Stimulated activated CD4-positive, alpha-beta T cell treated with anti-CD3 and anti-CD28 coated beads, TNF-alpha, amount 100 ng/mL, for 48 hours (primary cell): ENCODE measurements at places on chromosomes 6 and 20.

DNA sequence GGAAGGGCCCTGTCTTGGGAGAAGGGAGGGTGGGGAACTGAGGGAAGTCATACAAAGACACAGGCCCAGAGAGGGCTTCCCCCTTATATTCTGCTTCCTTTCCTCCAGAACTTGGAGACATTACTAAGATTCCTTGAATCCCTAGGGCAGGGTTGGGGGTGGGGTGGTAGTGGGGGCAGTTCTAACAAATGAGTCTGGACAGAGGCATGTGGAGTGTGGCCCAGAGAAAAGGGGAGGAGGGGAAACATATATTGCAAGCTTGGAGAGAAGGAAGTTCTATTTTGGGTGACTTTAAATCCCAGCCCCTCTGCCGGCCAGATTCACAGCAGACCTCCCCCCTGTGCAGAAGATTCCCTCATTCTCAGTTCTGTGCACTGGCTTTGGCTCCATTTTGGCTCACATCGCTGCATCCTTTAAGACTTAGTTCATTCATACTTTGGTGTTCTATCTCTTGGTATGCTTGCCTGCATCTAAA is 43.7 kb downstream of the DAAM2 start:
- no peak for DNase-seq

- DNase-seq: no peak
Observed at GRCh38 chr6:158620963-158621693, 23.4 kb downstream of the DYNLT1 start.

DNA sequence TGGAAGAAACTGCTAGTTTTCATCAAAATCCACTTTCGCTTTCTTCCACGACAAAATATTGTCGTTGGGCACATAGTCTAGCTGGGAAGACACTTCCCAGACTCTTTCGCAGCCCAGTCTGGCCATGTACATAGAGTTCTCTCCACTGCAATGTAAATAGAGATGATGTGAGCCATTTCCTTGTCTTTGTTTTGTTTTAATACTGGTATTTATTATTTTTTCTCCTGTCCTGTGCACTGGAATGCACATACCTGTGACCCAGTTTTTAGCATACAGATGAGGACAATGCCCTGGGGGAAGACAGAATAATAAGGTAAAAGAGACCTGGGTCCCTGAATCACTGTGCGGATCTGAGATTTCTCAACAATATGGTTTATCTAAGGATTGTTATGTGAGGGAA is 149.5 kb upstream of the BMP5 start:
- DNase-seq: no peak

DNA sequence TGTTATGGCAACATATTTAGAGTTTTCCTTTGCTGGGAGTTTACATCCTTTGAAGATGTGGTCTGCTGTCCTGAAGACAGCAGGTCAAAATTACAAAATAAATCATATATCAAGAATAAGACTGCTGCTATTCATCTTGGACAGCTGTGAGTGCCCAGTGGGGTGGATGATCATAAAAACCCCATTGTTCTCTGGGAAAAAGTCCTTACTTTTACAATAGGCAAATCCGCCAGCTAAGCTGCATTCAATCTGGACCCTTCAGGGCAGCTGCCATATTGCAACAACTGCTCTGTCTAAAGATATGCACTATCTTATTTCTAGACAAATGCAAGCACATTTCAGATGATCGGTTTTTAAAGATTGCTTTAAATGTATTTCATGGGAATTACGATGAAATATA is 19.4 kb downstream of the CASS4 start:
- no peak for DNase-seq

- DNase-seq: no peak
Observed at GRCh38 chr6:169320013-169320412, 66.4 kb upstream of the THBS2 start.

- DNase-seq: peak; percentile 13
Observed at GRCh38 chr6:24666097-24666640, 530 bp downstream of the TDP2 start.

- DNase-seq: no peak
Observed at GRCh38 chr6:161890832-161891297, 617.0 kb upstream of the AGPAT4 start.

DNA sequence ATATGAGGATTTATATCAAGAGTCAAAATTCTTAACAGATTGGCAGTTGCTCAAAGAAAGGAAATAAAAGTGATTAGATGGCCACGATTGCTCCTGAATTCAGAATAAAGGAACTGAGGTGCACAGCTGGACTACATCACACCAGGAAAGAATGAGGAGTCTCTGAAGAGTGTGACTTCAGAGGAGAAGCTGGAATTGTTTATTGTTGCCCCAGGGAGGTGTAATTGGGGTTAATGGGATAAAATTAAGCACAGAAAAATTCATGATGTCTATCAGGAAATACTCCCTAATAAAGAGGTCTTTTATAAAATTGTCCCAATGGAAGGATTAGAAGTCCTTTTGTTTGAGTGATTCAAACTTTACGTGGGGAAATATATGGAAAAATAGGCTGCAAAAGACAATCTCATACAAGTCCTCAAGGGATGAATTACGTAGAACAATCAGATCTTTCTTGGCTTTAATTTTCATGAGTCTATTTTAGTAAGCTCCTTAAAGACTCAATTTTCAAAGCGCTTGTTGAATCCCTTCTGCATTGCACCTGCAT is 208.6 kb upstream of the RNF217 start:
- no peak for DNase-seq

GRCh38 chr20:45924391-45925261 is 9.9 kb upstream of the PCIF1 start:
- no peak for DNase-seq

DNA sequence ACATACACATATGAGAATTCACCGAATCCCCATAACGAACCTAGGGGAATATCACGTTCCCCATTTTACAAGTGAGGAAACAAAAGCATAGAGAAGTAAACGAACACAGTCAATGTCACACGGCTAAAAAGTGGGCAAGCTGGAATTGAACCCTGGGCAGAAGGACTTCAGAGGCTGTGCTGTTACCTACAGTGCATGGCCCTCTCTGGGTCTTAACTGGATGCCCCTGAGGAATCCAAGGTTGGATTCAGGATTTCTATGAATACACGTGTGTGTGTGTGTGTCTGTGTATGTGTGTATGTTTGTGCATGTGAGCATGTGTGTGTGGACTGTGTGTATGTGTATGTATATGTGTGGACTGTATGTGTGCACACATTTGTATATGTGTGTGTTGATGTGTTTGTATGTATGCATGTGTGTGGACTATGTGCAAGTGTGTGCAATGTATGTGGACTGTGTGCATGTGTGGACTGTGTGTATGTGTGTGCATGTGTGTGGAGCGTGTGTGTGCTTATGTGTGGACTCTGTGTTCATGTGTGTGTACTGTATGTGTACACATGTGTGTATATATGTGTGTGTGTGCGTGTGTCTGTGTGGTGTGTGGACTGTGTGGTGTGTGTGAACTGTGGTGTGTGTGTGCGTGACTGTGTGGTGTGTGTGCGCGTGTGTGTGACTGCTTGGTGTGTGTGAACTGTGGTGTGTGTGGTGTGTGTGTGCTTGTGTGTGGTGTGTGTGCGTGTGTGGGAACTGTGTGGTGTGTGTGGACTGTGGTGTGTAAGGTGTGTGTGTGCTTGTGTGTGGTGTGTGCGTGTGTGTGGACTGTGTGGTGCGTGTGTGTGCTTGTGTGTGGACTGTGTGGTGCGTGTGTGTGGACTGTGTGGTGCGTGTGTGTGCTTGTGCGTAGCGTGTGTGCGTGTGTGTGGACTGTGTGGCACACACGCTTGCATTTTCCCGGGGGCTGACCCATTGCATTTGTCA is 49.0 kb downstream of the HNF4A start:
- no peak for DNase-seq

GRCh38 chr20:40438161-40438830 is 250.7 kb downstream of the MAFB start:
- no peak for DNase-seq

DNA sequence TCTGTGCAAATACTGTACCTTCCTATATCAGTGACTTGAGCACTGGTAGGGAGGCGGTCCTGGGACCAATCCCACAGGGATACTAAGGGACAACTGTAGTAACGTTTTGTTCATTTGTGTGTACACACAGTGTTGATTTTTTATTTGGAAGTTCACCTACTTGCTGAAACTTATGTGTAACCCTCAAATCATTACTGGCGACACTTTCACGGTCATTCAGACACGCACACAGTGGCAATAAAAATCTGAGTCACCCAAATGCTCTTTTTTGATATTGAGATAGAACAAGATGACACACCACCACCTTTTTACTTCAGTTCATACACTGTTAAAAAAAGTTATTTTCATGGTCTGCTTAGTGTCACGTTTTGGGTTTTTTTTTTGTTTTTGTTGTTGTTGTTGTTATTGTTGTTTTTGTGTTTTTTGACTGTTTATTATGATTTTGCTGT is 79.8 kb downstream of the QKI start:
- no peak for DNase-seq

DNA sequence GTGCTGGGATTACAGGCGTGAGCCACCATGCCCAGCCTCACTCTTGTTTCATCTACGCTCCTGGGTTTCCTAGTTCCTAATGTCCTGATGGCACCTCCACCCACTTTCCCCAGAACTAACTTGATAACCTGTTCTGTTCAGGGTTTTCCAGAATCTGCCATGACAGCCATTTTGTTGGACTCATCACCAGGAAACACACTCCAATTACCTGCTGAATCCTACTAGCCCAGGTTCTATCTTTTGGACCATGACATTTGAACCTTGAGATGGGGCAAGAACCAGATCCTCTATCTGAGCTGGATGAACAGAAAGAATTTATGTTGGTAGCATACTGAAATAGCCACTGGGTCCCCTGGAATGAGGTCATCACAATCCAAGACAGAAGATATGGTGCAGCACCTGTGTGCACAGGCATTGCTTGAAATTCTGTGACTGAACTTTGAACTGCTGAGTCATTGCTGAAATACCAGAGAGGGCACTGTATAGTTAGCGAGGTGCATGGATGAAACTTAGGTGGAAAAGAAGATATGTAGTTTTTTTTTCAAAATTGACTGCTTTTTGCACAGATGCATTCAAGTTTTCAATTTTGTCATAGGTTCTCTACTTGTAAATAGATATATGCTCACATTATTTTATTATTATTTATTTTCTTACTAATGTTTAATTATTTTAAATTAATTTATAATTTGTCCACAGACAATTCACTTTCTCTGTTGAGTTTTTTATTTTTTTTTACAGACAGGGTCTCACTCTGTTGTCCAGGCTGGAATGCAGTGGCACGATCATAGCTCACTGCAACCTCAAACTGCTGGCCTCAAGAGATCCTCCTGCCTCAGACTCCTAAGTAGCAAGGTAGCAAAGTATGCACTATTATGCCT is 42.8 kb upstream of the TASP1 start:
- no peak for DNase-seq

DNA sequence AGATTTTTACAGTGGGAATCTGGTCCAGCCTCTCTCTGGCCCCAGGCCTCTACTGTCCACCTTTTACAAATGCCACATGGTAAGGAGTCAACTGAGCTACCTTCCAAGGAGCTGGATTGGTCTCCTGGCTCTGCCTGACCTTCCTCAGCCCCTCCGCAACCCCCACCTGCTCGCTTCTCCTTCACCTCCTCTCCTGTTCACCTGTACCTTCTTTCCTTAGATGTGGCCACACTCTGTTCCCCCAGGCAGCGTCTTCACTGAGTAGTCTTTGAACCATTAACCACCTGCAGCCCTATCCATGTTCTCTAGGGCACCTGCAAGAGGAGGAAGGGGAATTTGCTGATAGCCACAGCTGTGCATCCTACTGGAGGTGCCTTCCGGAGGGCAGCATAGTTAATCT is 55.3 kb upstream of the DDR1 start:
- DNase-seq: no peak

- no peak for DNase-seq
Observed at GRCh38 chr6:25342802-25343201, 63.6 kb downstream of the CARMIL1 start.

DNA sequence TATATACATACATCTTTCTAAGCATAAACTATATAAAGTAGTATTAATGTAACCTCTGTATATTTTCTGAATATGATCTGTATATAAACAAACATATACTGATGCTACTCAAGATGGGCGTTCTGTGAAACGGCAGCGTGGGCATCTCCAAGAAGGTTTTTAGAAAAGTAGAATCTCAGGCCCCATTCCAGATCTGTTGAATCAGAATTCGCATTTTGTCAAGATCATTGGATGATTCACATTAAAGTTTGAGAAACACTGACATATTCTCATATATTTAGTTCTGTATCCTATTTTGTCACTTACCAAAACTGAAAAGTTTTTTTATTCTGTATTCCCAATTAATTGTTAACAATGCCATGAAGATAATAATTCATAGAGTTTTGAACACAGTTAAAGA is 5.5 kb downstream of the C6orf141 start:
- no peak for DNase-seq

DNA sequence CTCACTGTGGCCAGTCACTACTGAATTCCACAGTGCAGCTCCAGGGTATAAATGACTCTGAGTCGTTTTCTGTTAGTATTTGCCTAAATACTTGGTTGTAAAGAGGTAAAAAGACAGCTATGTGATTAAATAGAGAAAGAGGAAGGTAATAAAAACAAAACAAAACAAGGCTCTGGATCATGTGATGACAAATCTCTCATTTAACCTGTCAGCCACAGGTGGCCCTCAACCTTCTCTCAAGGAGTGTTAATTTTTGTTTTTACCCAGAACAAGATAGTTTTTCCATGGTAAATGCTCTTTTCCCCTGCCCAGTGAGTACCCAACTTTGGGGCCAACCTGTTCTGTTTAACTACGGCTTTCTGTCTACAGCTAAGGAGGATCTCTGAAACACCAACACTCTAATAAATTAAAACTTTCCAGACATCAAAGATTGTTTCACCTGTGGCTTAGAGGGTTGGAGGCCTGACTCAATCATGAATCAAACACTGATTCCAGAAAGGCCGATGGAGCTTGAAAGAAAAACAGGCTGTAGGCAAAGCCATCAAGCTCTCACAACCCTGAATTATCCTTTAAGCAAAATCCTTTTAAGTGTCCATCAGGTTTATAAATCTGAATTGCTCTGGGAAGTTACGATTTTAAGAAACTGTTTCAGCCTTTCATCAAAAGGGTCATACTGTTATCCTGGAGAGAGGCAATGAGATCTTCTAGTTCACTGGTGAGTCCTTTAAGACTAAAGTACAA is 81.5 kb upstream of the BCLAF1 start:
- DNase-seq: no peak

GRCh38 chr6:304833-305370 is 12.6 kb downstream of the DUSP22 start:
- no peak for DNase-seq

DNA sequence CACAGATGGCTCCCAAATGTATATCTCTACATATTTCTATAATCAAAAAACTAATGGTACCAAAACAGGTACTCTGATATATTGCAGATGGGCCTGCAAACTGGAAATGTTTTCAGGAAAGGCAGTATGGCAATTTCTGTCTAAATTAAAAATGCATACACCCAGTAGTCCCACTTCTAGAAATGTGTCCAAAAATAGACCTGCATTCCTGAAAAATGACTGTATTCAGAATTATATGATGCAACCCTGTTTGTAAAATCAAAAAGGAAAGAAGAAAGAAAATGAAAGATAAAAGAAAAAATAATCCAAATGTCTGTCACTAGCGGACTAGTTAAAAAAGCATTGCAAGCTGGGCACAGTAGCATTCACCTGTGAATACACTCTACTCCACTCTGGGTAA is 12.9 kb upstream of the MICB start:
- DNase-seq: no peak
